ENCODE measurements at places on chromosomes 7 and 10.

DNA sequence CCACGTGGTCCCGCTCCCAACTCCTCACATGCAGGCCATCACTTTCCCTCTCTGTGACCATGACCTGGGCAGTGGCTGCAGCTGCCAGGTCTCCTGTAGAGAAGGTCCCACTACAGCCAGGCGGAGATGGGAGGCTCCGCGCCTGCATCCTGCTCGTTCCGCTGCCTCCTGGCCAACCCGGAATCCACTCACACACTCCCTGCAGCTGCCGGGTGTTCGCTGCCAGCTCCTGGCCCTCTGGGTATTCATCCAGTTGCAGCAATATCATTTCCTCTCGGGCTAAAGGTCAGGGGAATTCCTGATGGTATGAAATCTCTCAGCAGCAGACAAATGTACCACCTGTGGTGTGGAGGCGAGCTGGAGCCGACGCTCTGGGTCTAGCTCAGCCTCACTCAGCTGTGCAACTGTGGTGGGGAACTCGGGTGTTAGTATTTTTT is 65.7 kb downstream of the TLL2 start:
- no peak for ATAC-seq

DNA sequence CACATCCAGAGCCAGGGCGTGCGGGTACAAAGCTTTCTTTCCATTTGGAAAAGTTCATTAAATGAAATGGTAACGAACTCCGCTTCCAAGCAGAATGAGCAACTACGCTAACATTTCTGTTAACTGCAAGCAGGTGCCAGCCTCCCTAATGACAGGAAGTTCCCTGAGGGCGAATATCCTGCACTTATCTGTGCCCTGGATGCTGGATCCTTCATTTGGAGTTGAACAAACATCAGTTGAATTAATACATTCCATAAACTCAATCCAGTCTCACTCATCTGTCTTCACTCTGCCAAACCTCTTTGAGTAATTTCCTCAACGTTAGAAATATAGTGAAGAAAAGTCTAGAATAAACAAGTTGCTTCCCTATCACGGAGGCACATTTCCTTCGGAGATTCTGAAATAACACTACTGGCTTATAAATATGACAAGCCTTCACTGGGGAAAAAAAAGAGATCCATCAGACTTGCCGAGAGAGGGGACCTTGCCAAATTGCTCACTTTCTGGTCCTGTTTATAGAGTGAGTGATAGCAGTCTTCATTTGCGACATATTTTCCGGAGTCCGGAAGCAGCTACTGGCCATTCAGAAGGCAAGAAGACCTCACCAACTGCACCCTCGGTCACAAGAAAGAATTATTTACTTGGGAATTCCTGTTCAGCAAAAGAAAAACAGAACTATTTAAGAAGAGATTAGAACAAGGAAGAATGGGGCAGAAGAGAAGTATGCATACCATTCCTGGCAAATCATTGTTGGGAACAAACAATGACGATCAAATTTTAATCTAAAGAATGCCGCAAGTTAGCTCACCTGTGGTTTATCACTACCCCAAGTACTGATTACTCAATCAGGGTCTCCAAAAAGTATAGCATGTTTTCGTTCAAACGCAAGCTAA is 196.4 kb downstream of the FAM107B start:
- no peak for ATAC-seq

DNA sequence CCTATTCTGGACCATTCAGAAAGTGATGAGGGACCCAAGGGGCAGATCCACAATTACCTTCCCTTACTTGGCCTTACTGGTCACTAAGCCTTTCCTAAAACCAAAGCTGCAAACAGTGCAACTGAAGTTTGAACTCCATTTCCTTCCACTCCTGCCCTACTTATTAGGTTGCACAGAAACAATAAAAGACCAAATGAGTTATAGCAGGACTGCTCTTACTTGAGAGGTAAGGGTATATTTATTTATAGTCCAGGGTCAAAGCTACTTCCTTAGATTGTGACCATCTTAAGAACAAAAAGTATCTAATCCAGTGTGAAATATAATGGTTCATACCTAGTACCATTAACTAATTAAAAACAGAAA is 27.0 kb downstream of the CDK6 start:
- ATAC-seq, result peak; percentile 59

GRCh38 chr10:3631701-3632330 is 153.2 kb downstream of the KLF6 start:
- peak; percentile 60 for ATAC-seq

DNA sequence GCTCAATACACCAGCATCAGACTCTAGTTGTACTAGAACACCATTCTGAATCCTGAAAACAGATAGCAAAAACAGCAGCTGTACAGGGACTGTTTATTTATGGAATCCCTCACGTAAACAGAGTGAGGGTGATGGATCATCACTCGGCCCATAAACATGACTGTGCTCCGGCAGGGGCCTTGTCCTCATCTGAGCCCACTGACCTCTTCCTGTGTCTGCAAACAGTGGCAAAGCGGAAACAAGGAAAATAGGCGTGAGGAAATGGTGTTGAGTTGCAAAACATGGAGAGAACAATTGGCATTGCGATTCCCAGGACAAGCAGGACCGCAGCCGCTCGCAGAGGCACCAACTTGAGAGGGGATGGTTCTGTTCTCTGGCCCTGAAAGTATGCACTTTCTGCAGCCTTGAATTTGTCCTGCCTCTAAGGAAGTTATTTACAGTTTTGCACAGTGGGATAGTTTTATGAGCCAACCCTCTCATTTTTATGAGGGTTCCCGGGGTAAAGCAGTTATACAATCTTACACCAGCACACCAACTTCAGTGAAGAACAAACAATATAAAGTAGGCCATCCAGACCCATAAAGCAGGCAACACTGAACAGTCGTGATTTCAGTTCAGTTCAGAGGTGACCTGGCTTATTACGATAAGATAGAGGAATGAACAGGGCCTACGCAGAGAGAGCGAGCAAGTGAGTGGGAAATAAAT is 248.0 kb upstream of the FZD8 start:
- no peak for ATAC-seq

GRCh38 chr7:46294381-46294780 is 373.3 kb upstream of the IGFBP3 start:
- no peak for ATAC-seq

DNA sequence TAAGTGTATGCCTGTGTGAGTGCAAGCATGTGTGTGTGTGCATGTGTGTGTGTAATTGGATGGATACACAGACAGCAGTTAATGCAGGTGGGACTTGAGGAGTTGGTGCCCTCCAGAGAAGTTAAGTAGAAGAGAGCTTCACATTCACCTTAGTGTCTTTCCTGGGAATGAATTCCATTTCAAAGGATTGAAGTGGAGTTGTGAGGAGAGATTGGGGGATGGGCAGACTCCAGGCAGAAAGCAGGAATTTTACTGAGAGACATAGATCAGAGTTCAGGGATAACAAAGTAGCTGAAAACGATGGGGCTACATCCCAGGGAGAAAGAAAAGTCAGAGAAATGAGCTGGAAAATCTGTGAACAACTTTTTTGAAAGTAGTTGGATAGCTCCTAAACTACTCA is 464.4 kb downstream of the TCERG1L start:
- no peak for ATAC-seq

GRCh38 chr7:154577141-154577873 is 425.6 kb downstream of the PAXIP1 start:
- no peak for ATAC-seq

- no peak for ATAC-seq
Measured at GRCh38 chr10:70293169-70293843, 9.5 kb upstream of the NPFFR1 start.

DNA sequence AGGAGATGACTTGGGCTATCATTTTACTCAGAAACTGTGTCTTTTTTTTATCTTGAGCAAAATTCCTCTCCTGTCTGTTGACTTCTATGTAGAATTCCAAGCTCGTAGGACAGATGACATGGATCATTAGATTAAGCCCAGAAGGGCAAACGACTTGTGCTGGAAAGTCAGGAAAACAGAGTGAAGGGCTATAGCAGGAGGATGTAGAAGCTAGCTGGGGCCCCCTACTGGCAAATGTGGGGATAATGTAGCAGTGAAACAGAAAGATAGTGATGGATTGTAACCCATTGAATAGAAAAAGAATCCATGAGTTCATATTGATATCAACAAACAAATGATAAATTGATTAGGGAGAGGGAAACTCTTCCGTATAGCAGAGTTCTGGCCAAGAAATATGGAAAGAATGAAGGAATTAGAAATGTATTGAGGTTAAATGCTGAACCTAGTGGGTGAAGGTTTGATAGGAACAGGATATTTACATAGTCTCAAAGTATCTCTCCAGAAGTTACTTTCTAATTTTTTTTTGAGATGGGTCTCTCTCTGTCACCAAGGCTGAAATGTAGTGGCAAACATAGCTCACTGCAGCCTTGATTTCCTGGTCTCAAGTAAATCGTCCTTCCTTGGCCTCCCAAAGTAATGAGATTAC is 103.6 kb downstream of the LYZL1 start:
- peak; percentile 92 for ATAC-seq

- ATAC-seq, result peak; percentile 34
Measured at GRCh38 chr10:34813626-34814222, 1.4 kb downstream of the PARD3 start.

GRCh38 chr10:34723750-34724149 is 91.3 kb downstream of the PARD3 start:
- ATAC-seq, result peak; percentile 79

DNA sequence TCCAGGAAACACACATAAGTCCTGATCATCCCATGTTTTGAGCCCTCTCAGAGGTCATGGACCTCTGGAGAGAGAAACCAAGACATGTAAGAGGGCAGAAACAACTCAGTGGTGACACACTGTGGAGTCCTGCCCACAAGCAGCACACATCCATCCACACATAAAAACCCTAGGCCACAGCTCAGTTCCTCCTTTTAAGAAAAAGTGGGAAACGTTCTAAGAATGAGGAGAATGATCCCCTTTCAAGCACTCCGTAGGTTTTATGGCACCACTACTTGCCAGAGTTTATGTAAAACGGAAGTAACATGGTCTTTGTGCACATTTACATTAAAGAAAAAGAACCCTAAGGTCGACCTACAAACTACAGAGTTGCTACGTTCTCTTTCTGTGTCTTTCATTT is 19.9 kb downstream of the ATAD1 start:
- ATAC-seq, result no peak

DNA sequence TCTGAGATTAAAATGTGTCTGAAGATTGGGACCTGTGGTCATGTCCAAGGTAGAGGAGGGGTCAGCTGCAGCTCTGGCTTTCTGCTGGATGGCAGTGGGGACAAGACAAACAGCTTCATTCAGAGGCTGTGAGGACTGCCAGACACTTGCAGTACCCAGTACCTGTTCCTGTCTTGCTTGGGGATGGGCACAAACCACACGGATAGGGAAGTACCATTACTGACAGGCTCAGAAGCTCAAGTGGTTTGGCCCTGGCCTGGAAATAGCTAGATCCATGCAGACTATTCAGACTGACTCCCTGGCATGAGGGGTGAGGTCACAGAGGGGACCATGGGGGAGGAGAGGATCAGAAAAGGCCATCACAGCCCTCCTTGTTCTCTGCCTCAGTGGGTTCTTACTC is 56.0 kb upstream of the COMTD1 start:
- ATAC-seq, result no peak

DNA sequence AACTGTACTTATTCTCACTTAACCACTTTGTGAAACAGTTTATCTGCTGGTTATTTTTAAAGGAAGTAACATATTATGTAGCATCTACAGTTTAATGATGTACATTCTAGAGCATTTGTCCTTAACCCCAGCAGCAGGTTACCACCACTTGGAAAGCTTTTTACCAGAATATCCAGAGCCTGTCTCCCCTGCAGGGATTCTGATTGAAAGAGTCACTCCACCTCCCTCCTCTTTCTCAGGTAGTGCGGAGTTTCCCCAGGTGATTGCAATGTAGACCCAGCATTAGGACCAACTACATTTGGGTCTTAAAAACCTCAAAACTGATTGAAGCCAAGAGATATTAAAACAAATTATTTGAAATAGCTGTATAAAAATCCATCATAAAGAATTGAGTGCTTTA is 53.1 kb downstream of the NRG3 start:
- no peak for ATAC-seq

DNA sequence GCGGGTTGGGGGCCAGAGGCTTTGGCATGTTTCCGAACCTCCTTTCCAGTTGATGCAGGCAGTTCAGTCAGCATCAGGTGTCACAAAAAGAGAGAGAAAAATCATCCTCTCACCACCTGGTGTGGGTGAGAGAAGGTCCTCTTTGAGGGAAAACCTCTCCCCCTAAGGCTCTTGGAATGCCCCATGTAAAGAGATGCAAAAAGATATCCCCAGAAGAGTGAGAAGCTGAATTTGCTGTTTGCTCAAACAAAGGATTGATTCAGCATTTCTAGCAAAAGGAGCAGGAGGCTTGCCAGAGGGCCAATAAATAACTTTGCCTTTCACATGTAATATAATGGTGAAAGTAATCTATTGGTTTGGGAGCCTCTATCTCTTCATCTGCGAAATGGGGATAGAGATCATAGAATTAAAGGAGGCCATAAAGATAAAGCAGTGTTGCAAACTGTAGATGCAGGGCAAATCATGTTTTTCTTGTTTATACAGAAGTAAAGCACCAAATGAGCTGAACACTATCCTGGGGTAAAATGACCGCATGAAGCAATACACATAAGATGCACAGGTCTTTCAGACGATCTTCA is 425.9 kb downstream of the LRMDA start:
- no peak for ATAC-seq

- ATAC-seq, result no peak
Measured at GRCh38 chr10:37712489-37713131, 144.8 kb downstream of the ZNF248 start.

GRCh38 chr10:5068274-5068984 is 25.8 kb upstream of the AKR1C3 start:
- ATAC-seq, result no peak

DNA sequence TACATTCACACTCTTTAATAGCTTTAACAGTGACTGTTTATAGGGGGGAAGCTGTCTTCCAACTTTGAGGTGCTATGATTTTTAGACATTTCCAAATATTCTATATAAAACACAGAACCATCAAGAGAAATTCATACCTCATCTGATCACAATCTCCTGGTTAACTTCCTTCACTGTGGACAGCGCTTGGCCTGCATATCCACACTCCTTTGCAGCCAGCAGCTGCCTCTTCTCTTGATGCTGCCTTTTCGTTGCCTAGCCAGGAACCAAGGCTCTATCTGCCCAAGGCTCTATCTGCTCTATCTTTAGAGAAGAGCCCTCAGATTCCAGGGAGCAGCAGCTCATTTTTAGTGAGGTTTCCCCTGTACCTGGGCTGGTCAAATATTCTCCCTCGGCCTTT is 252.0 kb downstream of the PTEN start:
- ATAC-seq, result peak; percentile 65

- ATAC-seq, result no peak
Measured at GRCh38 chr10:61821153-61821552, 80.3 kb upstream of the ARID5B start.

GRCh38 chr10:58830697-58831096 is 318.0 kb downstream of the BICC1 start:
- ATAC-seq, result peak; percentile 16

GRCh38 chr10:81179805-81180452 is 642.2 kb downstream of the SH2D4B start:
- ATAC-seq, result no peak

GRCh38 chr7:33694006-33694405 is 211.3 kb upstream of the BMPER start:
- ATAC-seq, result no peak

GRCh38 chr7:131322061-131322460 is 5.6 kb upstream of the MKLN1 start:
- ATAC-seq, result no peak

GRCh38 chr7:4681886-4682620 is at the start of gene FOXK1:
TSS of gene FOXK1 (plus strand) at chr7:4682295. CDS start at chr7:4682309, 14 bp downstream.
- ATAC-seq, result peak; percentile 57

- no peak for ATAC-seq
Measured at GRCh38 chr7:19397911-19398310, 252.7 kb upstream of the FERD3L start.

- ATAC-seq, result no peak
Measured at GRCh38 chr7:28269700-28270361, 89.2 kb upstream of the JAZF1 start.

Measured in SK-N-SH treated with all-trans-retinoic acid at 6 μM for 48 hours (cell line).